ENCODE measurements at places on chromosomes 4 and X.

DNA sequence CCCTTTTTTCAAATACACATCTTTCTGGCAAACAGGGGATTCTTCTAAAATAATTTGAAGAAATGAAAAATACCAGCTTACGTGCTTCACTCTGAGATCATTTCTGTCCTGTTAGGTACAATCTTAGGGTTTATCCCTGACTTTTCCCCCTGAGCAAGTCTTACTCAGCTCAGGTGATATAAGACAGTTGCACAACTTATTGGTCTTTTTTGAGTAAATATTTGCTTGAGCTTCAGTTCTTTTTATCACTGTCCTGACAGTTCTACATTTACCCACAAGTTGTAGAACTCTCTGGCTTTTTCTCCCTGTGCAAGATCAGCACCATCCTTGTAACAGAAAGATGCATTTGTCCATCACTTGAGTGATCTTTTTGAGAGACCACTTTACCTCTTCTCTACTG, 84.9 kb downstream of the MID1IP1 start:
- no peak for DNase-seq

DNA sequence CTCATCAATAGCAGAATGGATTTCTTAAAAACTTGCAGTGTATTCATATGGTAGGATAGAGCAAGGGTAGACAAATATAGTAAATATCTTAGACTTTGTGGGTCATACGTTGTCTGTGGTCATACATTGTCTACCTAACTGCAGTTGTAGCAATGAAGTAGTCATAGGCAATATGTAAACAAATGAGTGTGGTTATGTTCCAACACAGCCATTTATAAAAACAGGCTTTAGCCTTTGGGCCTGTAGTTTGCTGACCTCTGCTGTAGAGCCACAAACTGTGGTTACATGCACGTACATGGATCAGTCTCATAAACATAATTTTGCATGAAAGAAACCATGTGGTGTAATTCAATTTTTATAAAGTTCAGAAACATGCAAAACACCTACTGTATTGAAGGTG, 98.9 kb downstream of the LARP1B start:
- DNase-seq: no peak

DNA sequence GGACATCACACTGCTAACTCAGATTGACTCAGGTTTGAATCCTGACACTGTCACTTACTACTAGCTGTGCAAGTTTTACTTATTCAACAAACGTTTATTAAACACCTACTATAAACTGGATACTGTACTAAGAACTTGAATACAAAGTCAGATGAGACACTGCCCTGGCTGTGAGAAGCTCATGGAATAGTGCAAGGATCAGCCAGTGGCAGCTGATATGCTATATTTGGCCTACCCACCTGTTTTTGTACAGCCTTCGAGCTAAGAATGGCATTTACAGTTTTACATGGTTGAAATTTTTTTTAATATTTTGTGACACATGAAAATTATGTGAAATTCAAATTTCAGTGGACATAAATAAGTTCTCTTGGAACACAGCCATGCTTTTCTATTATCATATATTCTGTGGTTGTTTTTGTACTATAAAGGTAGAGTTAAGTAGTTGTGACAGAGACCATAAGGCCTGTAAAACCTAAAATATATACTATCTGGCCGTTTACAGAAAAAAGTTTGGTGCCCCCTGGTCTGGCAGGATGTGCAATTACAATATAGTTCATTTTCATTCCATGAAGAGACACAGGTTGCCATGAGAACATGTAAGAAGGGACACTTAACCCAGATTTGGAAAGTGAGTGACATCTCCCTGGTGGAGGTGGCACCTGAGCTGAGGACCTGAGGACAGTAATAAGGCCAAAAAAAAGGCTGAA, 3.4 kb upstream of the SEC24D start:
- DNase-seq: no peak

DNA sequence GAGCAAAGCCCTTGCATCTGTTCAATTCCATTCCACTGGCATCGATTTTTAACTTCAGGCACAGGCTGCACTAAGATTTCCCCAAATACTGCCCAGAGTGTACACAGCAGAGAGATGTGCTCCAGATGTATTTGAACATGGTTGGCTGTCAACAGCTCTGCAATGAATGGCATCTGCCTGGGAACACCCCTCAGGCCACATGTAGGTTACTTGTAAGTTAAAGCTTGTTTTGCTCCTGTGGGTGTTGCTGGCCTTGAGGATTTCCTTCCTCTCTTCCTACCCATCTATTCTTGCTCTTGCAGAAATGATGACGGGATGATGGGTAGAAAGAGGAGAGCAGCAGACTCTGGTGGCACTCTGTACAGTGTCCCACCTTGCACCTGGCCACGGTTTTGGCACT, 69.3 kb upstream of the HELT start:
- no peak for DNase-seq

DNA sequence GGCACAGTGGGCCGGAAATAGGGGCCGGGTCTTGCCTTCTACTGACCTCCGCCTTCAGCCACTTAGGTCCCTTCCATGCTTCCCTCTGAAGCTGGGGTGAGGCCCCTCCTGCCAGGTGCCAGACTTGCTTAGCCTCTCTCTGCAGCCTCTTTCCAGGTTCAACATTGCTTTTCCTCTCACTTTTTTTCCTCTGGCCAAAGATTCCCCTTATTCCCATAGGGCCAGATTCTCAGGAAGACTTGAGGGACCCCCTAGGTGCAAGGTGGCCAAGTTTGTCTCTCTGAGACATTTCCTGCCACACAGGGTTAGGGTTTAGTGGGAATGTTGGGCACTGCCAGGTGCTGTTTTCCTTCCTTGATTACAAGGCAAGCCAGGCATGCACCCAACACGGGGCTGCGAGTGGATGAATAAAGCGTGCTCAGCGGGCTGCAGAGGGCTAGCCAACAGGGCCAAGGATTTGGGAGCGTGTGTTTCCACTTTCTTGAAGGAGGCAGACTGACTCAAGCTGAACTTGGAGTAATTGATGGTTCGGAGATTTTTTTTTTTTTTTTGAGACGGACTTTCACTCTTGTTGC, 7.6 kb upstream of the GJB1 start:
- DNase-seq: no peak

GRCh38 chrX:100677611-100678181, 33.7 kb downstream of the SRPX2 start:
- no peak for DNase-seq

DNA sequence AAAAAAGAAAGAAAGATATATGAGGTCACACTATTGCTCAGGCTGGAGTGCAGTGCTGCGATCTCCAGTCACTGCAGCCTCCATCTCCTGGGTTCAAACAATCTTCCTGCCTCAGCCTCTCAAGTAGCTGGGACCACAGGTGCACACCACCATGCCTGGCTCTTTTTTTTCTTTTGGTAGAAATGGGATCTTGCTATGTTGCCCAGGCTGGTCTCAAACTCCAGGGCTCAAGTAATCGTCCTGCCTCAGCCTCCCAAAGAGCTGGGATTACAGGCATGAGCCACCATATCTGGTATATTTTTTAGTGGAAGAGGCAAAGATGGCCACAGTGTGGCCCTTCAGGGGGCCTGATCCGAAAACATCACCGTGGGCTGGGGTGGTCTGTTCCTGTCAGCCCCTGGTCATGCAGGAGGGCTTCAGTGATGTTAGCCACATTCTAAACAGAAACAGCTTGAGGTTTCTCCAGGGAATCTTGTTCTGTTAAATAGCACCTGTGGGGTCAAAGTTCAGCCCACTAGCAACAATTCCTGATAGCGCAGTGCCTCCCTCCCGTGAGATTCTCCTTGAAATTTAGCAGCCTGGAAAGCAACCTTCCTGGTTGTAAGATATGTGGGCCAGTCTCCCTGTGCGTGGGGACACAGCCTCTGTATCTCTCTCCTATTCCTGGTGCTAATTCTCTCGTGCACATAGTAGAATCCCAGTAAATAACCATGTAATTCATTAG, 7.3 kb upstream of the DHRSX start:
- no peak for DNase-seq

DNA sequence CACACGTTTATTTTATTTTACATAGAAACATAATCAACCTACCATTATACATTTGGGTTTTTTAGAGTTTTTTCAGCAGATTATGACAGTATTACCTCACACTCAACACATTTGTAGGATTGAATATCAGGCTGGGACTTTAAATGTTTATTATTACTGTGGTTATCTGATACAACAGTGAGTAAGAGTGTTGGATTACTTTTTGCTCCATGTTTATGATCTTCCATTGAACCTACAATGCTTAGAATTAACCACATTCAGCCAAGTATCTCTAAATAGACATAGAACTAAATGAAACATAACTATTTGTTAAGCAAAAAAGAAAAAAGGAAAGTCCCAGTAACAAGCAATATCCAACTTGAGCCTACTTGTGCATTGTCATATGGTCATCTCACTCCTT, 607.4 kb upstream of the PITX2 start:
- DNase-seq: no peak

- DNase-seq: no peak
Measured at GRCh38 chrX:97416461-97416860, 532.8 kb downstream of the RPA4 start.

GRCh38 chr4:184252136-184253071, 34.7 kb upstream of the ENPP6 start:
- DNase-seq: no peak

GRCh38 chr4:146176891-146177290, 1.4 kb downstream of the LSM6 start:
- no peak for DNase-seq

GRCh38 chr4:68960294-68961163, 8.9 kb upstream of the UGT2A3 start:
- no peak for DNase-seq

Measured in HEK293T (cell line).